ENCODE measurements at places on chromosomes 5 and 9.

- no peak overlapping the region for H3K4me3 ChIP-seq
- H3K36me3 ChIP-seq = no peaks in the 10 kb centered on the region
- H3K4me1 ChIP-seq = no peaks in the 10 kb centered on the region
- no peak overlapping the region for H3K27ac ChIP-seq
- no peak for DNase-seq
These were observed 161.6 kb downstream of the ZDHHC21 start for GRCh38 chr9:14531341-14532269.

GRCh38 chr5:119313197-119313596, 42.6 kb upstream of the TNFAIP8 start:
- H3K4me3 ChIP-seq = no peak overlapping the region
- no peak for DNase-seq
- no peaks in the 10 kb centered on the region for H3K4me1 ChIP-seq
- no peak overlapping the region for H3K27ac ChIP-seq

- H3K27me3 ChIP-seq = no peaks in the 10 kb centered on the region
- DNase-seq = no peak
- H3K36me3 ChIP-seq = no peaks in the 10 kb centered on the region
- no peaks in the 10 kb centered on the region for H3K4me1 ChIP-seq
- H3K4me3 ChIP-seq = no peak overlapping the region
- no peak overlapping the region for H3K27ac ChIP-seq
These were observed 15.9 kb upstream of the DMRT2 start for GRCh38 chr9:1034271-1034670.

- no peaks in the 10 kb centered on the region for H3K27me3 ChIP-seq
- H3K36me3 ChIP-seq = no peaks in the 10 kb centered on the region
- peaks cover 3% of the 10 kb centered on the region for H3K4me1 ChIP-seq
- peak overlapping the region; percentile 87 for H3K27ac ChIP-seq
- H3K4me3 ChIP-seq = no peak overlapping the region
These were observed 25.6 kb downstream of the C9orf50 start for GRCh38 chr9:129595311-129595741.

DNA sequence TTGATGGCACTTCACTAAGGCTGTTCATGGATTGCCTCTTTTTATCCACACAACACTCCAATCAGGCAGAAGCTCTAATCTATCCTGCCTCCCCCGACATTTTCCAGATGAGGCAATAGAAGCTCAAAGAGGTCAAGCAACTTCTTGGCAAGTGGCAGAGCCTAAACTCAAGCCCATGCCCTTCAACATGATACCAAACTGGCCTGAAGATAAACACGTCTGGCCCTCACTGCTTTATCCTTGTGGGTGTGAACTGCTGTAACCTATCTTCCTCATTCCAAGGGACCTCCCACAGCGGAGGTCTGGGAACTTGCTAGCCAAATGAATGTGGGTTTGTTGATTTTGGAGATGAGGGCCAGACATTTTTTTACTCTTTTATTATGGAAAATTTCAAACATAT, 9.5 kb downstream of the SLC35A4 start:
- peaks cover 6% of the 10 kb centered on the region for H3K36me3 ChIP-seq
- no peaks in the 10 kb centered on the region for H3K27me3 ChIP-seq
- no peak overlapping the region for H3K27ac ChIP-seq

- H3K27ac ChIP-seq = no peak overlapping the region
- H3K4me3 ChIP-seq = no peak overlapping the region
- no peak for DNase-seq
- H3K36me3 ChIP-seq = no peaks in the 10 kb centered on the region
These were observed 34.0 kb upstream of the PPP1R2B start for GRCh38 chr5:156815988-156816599.

DNA sequence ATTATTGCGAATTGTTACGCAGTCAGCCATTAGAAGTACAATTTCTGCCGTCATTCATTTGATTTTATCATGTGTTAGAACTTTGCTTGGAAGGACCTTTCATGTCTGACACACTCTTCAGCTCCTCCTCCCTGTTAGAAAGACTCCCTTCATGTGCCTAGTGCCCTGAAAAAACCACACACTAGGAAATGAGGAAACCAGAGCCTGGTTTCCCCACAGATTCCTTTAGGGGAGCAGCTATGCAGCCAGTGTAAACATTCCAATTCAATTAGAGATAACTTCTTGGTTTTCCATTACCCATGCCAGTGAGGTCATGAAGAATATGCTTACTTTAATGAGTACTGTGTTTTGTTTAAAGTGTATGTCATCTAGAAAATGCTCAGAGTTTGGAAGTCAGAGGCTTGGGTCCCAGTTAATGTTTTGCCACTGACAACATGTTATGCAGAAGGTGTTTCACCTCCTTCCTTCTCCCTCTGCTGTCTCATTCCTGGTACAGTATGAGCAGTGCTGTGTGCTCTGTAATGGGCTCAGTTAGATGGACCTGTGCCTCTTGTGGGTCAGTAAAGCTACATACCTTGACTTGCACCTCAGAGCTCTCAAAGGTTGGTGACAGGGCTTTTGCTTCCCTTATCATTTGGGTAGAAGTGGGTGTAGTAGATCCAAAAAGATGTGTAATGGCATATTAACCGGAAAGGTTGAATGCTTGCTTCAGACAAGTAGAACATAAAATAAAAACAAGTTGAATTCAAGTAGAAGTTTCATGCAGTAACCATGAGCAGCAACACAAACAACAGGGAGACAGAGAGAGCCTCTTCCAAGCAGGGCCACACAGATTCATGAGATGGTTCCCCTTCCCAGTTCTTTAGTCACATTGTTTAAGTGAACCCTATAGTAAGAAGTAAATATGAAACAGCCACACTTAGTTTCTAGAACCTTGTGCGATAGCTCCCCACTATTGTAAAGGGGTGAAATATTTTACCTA, 52.6 kb upstream of the TNFAIP8 start:
- no peak overlapping the region for H3K4me3 ChIP-seq
- peaks cover 24% of the 10 kb centered on the region for H3K4me1 ChIP-seq
- H3K27ac ChIP-seq = peak overlapping the region; percentile 44
- no peak for DNase-seq
- no peaks in the 10 kb centered on the region for H3K36me3 ChIP-seq
- H3K27me3 ChIP-seq = no peaks in the 10 kb centered on the region

GRCh38 chr5:65041296-65042158, 272.8 kb downstream of the CWC27 start:
- H3K4me1 ChIP-seq = peaks cover 46% of the 10 kb centered on the region
- no peak for DNase-seq
- H3K27me3 ChIP-seq = no peaks in the 10 kb centered on the region
- peak overlapping the region; percentile 95 for H3K27ac ChIP-seq
- H3K36me3 ChIP-seq = no peaks in the 10 kb centered on the region

GRCh38 chr9:86771941-86772634, 175.2 kb downstream of the GAS1 start:
- H3K4me3 ChIP-seq = no peak overlapping the region
- H3K36me3 ChIP-seq = no peaks in the 10 kb centered on the region
- H3K27ac ChIP-seq = no peak overlapping the region
- no peaks in the 10 kb centered on the region for H3K27me3 ChIP-seq
- no peaks in the 10 kb centered on the region for H3K4me1 ChIP-seq

DNA sequence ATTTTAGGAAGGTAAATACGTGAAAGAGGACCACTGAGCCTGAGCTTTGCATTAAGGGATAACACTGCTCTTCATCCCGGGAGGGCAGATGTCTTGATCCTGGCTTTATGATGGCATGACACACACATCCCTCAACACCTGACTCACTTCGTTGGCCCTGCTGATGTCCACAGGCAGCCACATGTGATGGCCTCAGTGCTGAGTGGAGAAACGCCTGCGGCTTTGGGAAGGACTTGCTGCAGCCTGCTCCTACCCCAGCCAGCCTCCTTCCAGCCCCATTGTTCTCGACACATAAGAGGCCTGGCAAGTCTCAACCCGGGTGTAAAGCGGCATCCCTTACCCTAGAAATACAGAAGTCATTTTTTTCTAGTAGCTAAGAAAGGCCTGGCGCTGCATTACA, 169.0 kb downstream of the SYK start:
- no peak overlapping the region for H3K27ac ChIP-seq
- no peak for DNase-seq
- no peak overlapping the region for H3K4me3 ChIP-seq
- no peaks in the 10 kb centered on the region for H3K27me3 ChIP-seq
- peaks cover 21% of the 10 kb centered on the region for H3K4me1 ChIP-seq

DNA sequence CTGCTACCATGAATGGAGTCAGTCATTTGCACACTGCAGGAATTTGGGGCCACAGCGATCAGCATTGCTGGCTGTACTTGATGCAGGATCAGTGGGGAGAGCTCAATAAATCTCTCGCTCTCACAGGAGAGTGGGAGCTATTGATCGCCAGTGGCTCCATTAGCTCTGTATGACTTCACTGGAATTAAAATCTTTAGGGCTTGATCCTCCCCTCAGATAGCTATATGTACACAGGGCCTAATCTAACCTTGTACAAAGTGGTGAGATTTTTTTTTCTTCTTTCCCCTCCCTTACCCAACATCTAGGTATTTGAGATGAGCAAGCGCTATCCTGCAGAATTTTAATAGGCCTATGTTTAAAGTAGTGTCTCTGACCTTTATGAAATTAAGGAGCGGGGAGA, 84.9 kb downstream of the IZUMO3 start:
- DNase-seq = no peak
- H3K4me1 ChIP-seq = no peaks in the 10 kb centered on the region
- H3K27me3 ChIP-seq = no peaks in the 10 kb centered on the region
- no peaks in the 10 kb centered on the region for H3K36me3 ChIP-seq
- H3K27ac ChIP-seq = no peak overlapping the region
- H3K4me3 ChIP-seq = no peak overlapping the region

DNA sequence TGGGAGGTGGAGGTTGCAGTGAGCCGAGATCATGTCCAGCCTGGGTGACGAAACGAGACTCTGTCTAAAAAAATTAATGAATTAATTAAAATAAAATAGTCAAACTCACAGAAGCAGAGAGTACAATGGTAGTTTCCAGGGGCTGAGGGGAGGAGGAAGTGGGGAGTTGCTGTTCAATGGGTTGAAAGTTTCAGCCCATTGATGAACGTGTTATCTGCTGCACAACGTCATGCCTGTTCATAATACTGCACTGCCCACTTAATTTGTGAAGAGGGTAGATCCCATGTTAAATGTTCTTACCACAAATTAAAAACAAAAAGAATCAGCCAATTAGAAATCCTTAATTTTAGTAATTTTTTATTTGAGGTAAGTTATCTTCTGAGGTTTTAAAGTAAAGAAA, 16.4 kb upstream of the RUFY1 start:
- H3K27ac ChIP-seq = no peak overlapping the region
- H3K4me1 ChIP-seq = no peaks in the 10 kb centered on the region
- DNase-seq = no peak
- H3K27me3 ChIP-seq = no peaks in the 10 kb centered on the region

DNA sequence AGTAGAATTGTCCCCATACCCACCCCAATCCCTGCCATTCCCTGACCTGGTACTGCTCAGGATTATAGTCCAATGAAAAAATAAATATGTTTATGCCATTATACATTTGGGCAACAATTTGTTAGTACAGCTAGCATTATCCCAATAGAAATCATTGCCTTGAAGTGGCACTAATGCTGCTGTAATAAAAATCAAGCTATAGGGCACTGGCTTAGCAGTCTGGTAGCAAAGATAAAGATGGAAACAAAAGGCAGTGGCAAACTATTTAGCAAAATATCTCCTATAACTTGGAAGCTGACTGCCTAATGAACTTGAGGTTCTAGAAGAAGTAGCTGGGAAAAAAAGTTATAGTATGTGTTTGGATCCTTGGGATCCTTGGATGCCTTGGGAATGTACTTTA, 2.2 kb upstream of the TOPORS start:
- no peak for DNase-seq
- peaks cover 8% of the 10 kb centered on the region for H3K4me1 ChIP-seq
- H3K4me3 ChIP-seq = no peak overlapping the region
- no peaks in the 10 kb centered on the region for H3K27me3 ChIP-seq
- no peaks in the 10 kb centered on the region for H3K36me3 ChIP-seq

DNA sequence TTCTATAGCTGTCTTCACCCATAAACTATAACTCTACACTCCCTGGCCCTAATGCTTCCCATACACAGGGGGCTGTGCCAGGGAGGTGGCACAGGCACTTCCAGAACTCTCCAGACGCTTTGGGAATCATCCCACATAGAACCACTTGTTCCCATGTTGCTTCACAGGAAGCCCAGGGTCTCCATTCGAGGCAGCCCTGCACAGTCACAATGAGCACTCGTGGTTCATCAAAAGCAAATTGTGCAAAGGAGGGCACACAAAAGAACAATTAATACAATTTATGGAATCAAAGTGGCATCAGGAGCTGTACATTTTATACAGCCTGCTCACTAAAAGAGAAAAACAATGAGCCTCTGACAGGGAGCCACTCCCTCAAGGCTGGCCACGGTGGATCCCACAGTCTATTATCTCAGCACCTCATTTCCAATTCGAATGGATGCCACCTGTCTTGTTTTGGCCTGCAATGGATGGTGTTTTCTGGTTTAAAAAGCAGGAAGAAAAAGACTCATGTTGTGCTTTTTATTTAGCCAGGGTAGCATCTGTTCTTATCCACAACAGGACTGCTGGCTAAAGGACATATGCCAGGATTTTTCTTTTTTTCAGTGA, 354.8 kb downstream of the ENC1 start:
- H3K36me3 ChIP-seq = no peaks in the 10 kb centered on the region
- H3K4me1 ChIP-seq = no peaks in the 10 kb centered on the region
- H3K4me3 ChIP-seq = no peak overlapping the region
- DNase-seq = no peak

GRCh38 chr5:166178411-166179080, 2112.9 kb upstream of the WWC1 start:
- H3K4me1 ChIP-seq = no peaks in the 10 kb centered on the region
- H3K4me3 ChIP-seq = no peak overlapping the region
- no peak for DNase-seq
- H3K27ac ChIP-seq = no peak overlapping the region
- no peaks in the 10 kb centered on the region for H3K36me3 ChIP-seq

- no peak overlapping the region for H3K4me3 ChIP-seq
- no peaks in the 10 kb centered on the region for H3K36me3 ChIP-seq
- H3K4me1 ChIP-seq = no peaks in the 10 kb centered on the region
- DNase-seq = no peak
- no peak overlapping the region for H3K27ac ChIP-seq
These were observed 532.5 kb upstream of the IZUMO3 start for GRCh38 chr9:25078202-25078601.

- DNase-seq = no peak
- H3K4me1 ChIP-seq = no peaks in the 10 kb centered on the region
- H3K4me3 ChIP-seq = no peak overlapping the region
- no peaks in the 10 kb centered on the region for H3K36me3 ChIP-seq
These were observed 50.4 kb downstream of the CERT1 start for GRCh38 chr5:75460942-75461610.

DNA sequence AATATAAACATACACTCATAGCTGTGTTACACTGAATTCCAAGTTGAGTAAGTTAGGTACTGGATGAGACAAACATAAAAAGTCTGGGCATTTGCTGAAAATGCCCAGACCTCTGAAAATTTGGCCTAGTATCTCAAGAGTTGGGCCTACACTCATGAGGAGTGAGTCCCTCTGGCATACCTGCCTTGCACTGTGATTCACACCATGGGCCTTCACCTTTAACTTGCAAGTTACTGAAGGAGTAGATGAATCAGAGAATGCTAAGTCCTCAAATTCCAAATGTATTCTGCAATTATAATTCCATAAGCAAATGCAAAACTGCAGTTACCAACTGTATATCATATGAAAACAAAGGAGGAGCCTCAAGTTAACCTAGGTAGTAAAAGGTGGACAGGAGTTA, 32.3 kb upstream of the C9orf40 start:
- H3K4me1 ChIP-seq = no peaks in the 10 kb centered on the region
- no peak overlapping the region for H3K4me3 ChIP-seq
- H3K27me3 ChIP-seq = no peaks in the 10 kb centered on the region
- no peak for DNase-seq
- H3K36me3 ChIP-seq = peaks cover 7% of the 10 kb centered on the region

- DNase-seq = no peak
- H3K4me3 ChIP-seq = no peak overlapping the region
- no peaks in the 10 kb centered on the region for H3K36me3 ChIP-seq
These were observed 68.5 kb downstream of the MCTP1 start for GRCh38 chr5:95216136-95216955.

- no peaks in the 10 kb centered on the region for H3K4me1 ChIP-seq
- no peaks in the 10 kb centered on the region for H3K36me3 ChIP-seq
- H3K4me3 ChIP-seq = no peak overlapping the region
- DNase-seq = no peak
These were observed 493.0 kb downstream of the AGTPBP1 start for GRCh38 chr9:85248514-85249312.
